Activated CD4-positive, alpha-beta T cell treated with anti-CD3 and anti-CD28 coated beads for 36 hours (primary cell): ENCODE measurements at places on chromosomes 7 and 10.
A peak's percentile ranks its signal among the peaks of the same experiment; 100 is the strongest.

- H3K27me3 ChIP-seq: no peaks in the 10 kb centered on the region
- no peak overlapping the region for H3K4me3 ChIP-seq
- no peak overlapping the region for H3K27ac ChIP-seq
- peaks cover 2% of the 10 kb centered on the region for H3K36me3 ChIP-seq
- H3K4me1 ChIP-seq: no peaks in the 10 kb centered on the region
- DNase-seq: no peak
Measured at GRCh38 chr10:124557648-124558338, 96.2 kb downstream of the LHPP start.

DNA sequence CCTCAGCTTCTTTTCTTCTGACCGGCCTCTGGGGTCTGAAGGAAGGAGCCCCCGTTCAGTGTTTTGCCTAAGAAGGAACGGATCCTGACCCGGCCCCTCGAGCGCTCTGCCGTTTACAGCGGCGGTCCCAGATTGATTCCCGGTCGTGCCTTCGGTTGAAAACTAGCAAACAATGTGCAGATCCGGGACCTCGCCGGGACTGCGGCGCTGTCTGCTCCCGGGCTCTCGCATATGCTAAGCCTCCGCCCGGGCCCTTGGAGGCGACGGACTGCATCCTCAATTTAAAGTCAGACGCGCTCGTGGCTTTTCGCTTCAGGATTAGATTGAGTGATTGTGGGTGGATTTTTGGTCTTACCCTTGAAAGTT, 559 bp downstream of the DBF4 start:
- H3K4me1 ChIP-seq: peaks cover 48% of the 10 kb centered on the region
- H3K4me3 ChIP-seq: peak overlapping the region; percentile 82
- DNase-seq: peak; percentile 74
- H3K27ac ChIP-seq: peak overlapping the region; percentile 93

GRCh38 chr10:114271075-114271778, 32.2 kb downstream of the VWA2 start:
- H3K27me3 ChIP-seq: peaks cover 12% of the 10 kb centered on the region
- no peaks in the 10 kb centered on the region for H3K36me3 ChIP-seq
- no peaks in the 10 kb centered on the region for H3K4me1 ChIP-seq
- no peak for DNase-seq

- no peak for DNase-seq
- peaks cover 32% of the 10 kb centered on the region for H3K27me3 ChIP-seq
- H3K27ac ChIP-seq: no peak overlapping the region
- no peaks in the 10 kb centered on the region for H3K36me3 ChIP-seq
- no peak overlapping the region for H3K4me3 ChIP-seq
Measured at GRCh38 chr7:99778880-99779279, 5.1 kb downstream of the CYP3A4 start.

GRCh38 chr10:73471226-73471625, 24.6 kb downstream of the PPP3CB start:
- DNase-seq: no peak
- no peak overlapping the region for H3K27ac ChIP-seq
- peaks cover 3% of the 10 kb centered on the region for H3K4me1 ChIP-seq

DNA sequence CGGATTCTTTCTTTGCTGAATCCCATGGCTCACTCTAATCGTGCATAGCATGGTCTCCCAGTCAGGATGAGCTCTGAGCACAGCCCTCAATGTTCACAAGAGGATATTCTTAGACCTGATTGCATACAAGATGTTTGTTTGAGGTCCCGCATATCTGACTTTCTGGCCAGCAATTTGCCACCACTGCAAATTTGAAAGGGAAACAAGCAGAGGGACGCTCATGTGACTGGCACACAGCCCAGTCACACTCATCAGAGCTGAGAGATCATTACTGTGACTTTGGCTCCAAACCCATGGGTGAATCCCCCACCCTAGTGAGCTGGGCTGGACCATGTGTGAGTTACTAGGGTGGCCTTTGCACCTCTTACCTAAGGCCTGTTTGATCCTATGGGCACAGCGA, 9.9 kb downstream of the TAS2R41 start:
- H3K4me3 ChIP-seq: no peak overlapping the region
- peaks cover 9% of the 10 kb centered on the region for H3K4me1 ChIP-seq
- H3K27ac ChIP-seq: no peak overlapping the region
- peak; percentile 17 for DNase-seq

- no peak overlapping the region for H3K4me3 ChIP-seq
- H3K27ac ChIP-seq: no peak overlapping the region
- H3K36me3 ChIP-seq: no peaks in the 10 kb centered on the region
- H3K4me1 ChIP-seq: no peaks in the 10 kb centered on the region
- DNase-seq: no peak
Measured at GRCh38 chr7:29612596-29612995, 49.0 kb downstream of the PRR15 start.
